NB4 (cell line): ENCODE measurements at places on chromosomes 7 and 10.
A peak's percentile ranks its signal among the peaks of the same experiment; 100 is the strongest.

DNA sequence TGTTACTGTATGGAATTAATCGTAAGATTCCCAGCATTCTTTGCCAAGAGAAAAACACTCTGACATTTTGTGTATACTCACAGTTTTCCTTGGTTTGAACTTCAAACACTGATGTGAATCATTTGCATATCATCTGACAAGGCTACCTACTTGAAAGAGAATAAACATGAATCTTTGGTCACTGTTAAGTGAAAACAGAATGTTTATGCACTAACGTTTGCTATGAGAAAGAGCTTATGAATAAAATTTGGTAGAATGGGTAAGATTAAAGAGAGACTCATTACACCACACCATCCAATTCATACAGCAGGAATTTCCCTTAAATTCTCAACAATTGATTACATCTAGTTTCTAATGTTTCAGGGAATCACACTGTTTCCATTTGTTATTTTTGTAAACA, 46.6 kb downstream of the MACC1 start:
- no peak for DNase-seq

- DNase-seq, result no peak
Measured at GRCh38 chr10:77196614-77197013, 441.0 kb downstream of the KCNMA1 start.

DNA sequence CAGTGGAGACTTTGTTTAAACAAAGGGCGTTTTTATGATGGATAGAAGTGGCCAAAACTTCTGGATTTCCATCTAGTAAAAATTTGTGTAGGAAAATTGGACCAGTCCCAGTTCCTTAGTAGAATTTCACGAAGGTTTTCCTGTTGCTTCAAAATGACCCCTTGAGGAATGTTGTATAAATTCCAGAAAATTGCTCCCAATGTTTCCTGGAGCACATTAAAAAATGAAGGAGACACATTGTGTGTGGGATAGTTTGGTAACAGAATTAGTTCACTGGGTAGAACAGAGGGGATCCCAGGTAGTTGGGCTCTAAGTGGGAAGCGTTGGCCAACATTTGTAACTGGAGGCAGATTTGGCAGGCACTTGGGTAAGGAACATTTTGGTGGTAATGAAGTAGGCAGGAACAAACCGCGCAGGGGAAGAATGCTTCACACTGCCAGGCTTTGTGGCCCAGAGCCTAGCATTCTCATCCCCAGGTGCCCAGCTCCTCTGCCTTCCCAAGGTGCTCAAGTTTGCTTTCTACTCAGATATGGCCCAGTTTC, 758.6 kb downstream of the AUTS2 start:
- no peak for DNase-seq

- peak; percentile 33 for DNase-seq
Measured at GRCh38 chr10:71970331-71970730, 6.1 kb downstream of the CHST3 start.
